ENCODE measurements at places on chromosomes 4 and X.

- DNase-seq: peak; percentile 58
Observed at GRCh38 chrX:53088136-53088974, 5.6 kb upstream of the KANTR start.

GRCh38 chrX:102067966-102068723 is 57.3 kb upstream of the TCEAL2 start:
- DNase-seq: no peak

DNA sequence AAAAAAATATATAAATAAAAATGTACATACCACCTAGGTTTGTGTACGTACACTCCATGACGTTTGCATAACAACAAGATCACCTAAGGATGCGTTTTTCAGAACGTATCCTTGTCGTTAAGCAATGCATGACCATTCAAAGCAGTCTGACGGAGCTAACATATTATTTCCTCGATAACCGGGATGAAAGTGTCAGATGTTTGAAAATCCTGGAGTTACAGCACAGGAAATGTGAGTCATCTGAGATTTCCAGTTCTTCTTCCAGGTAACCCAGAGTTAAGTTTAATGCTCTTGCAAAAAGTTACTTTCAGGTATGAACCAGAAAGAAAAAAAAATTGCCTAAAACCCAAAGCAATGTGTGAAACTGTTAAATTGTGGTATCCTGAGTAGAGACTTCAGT is 107.9 kb downstream of the LDB2 start:
- no peak for DNase-seq

GRCh38 chr4:57233386-57233785 is 123.2 kb upstream of the IGFBP7 start:
- DNase-seq: no peak

GRCh38 chrX:106726485-106727437 is at the start of gene RNF128:
RNF128 (plus strand) TSS chrX:106726701; CDS start chrX:106726914, 213 bp downstream.
- DNase-seq: no peak

- DNase-seq: no peak
Observed at GRCh38 chrX:20432048-20432447, 165.3 kb upstream of the RPS6KA3 start.

DNA sequence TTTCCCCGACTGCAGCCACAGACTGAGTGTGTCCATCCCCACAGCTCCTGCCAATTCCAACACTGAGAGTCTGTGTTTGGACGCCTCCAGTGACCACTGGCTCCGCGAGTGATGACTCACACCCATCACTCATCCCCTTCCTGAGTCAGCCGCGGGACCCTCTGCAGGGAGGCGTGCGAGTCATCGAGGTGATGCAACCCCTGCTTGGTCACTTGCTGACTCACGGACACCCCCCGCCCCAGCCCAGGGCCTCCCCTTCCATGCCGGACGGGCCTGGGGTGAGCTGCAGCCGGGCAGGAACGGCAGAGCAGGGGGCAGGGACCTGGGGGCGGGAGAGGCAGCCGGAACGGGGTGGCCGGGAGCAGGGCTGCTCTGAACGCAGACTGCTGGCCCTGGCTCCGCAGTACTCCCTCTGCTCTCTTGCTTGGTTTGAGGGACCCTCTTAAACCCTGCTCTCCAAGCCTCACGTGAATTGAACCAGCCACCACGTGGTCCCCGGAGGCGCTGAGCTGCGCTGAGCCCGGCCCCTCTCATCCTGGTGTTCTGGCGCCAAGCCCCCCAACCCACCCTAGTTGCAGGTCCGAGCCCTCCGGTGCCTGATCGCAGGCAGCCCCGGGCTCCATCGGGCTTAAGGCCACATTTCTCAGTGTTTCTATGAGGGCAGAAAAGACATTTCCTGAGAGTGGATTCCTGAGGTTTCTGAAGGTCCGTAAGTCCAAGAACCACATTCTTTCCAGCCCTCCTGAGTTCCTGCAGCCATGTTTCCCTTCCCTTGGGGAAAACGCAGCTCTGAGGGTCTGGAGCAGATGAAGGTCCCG is 32.4 kb downstream of the FGFRL1 start:
- DNase-seq: no peak

- no peak for DNase-seq
Observed at GRCh38 chr4:78414116-78414515, 137.5 kb upstream of the ANXA3 start.

GRCh38 chrX:12932244-12932643 is 25.8 kb downstream of the TLR8 start:
- no peak for DNase-seq

DNA sequence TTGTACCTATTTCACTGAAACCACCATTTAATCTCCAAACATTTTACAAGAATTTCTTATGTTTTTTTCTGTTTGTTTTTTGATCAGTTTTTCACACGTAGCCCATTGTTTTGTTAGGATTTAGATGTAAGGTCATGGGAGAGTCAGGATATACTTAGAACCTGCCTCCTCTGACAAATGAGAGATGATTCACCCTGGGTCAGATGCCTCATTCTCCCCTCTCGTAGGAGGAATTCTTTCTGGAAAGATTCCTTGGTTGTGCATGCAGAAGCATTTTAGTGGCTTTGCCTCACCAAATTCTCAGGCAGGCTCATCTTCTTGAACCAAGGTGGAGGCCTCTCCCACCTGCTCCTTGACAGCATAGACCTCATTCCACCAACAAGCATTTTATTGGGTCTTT is 599.3 kb downstream of the SPRY1 start:
- DNase-seq: no peak

- DNase-seq: no peak
Observed at GRCh38 chrX:40855411-40855810, 120.1 kb upstream of the MED14 start.

- DNase-seq: no peak
Observed at GRCh38 chr4:36242629-36243354, 1.5 kb downstream of the ARAP2 start.

- no peak for DNase-seq
Observed at GRCh38 chr4:2077537-2078460, 18.7 kb downstream of the NAT8L start.

DNA sequence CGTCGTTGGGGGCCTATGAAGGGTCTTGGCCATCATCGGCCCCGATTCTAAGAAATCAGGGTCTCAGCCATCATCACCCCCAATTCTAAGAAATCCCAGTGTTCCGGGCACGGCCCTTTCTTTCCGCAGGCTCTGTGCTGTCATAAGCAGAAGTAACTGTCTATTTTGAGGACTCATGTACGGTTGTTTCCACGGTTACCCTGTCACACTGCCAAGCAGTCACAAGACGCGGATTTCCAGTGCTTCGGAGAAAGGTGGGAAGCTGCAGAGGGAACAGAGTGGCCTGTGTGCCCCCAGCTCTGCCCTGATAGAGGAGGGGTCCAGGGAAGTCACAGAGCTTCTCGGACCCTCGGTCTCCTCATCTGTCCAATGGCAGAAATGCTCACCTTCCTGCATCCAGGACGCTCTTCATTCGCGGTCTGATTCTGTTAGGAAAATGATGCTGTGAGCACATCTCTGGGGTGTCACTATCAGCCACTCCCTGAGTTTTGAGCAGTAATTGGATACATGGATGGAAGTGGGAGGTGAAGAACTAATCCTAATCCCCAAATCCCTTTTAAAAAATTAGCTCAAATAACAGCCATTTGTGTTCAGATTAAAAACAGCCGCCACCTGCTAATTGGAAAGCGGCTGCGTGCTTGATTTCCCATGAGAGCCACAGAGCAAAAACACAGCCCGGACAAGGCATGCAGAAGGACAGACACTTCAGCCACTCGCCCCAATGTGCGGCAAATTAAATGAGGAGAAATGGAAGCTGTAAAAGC is 73.1 kb downstream of the WFS1 start:
- DNase-seq: no peak

- DNase-seq: no peak
Observed at GRCh38 chr4:138243369-138243768, 1.2 kb upstream of the SLC7A11 start.

GRCh38 chr4:145511913-145512522 is 30.4 kb downstream of the SMAD1 start:
- no peak for DNase-seq

DNA sequence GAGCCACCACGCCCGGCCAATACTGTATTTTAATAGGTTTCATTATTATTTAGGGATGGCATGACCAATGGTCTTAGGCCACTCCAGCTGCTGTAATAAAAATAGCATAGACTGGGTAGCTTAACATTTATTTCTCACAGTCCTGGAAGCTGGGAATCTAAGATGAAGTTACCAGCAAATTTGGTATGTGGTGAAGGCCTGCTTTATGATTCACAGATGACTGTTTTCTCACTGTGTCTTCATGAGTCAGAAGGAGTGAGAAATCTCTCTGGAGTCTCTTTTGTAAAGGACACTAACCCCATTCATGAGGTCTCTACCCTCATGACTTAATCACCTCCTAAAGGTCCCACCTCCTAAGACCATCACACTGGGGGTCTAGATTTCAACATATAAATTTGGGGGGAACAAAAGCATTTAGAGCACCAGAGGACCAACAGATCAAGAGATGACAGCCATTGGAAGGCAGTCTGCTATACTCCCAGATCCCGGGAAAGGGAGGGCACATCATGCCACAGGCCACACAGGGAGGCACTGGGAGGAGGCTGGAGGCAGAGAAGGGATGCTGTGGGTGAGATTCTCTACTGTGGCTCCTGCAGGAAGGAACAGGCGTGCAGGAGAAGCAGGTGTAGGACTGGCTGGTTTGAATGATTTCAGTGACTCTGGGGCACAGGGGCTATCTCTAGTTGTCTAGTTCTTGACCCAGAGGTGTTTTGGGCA is 335.8 kb upstream of the SFRP2 start:
- no peak for DNase-seq

- no peak for DNase-seq
Observed at GRCh38 chr4:150104404-150105027, 26.3 kb downstream of the DCLK2 start.

DNA sequence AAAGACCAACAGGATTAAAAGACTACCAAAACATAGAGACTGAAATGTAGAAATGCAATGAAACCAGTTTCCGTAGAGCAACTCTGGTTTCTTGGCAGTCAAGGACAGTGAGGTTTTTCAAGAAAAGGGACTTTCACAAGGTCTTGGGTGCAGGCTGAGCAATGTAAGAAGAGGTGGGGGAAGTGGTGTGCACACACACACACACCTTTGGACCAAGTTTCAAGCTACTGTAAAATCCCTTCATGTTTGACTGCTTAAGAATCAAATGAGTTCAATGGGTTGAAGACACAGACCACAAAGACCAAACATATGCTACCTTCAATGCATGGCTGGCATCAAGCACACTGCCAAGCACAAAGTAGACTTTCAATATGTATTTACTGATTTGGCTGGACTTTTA is 17.8 kb upstream of the MCF2 start:
- DNase-seq: no peak

GRCh38 chr4:169756971-169757574 is 671 bp downstream of the HPF1 start:
- no peak for DNase-seq

GRCh38 chr4:2852481-2852921 is 8.9 kb downstream of the ADD1 start:
- no peak for DNase-seq

- DNase-seq: no peak
Observed at GRCh38 chrX:29948653-29949052, 266.7 kb upstream of the MAGEB2 start.

DNA sequence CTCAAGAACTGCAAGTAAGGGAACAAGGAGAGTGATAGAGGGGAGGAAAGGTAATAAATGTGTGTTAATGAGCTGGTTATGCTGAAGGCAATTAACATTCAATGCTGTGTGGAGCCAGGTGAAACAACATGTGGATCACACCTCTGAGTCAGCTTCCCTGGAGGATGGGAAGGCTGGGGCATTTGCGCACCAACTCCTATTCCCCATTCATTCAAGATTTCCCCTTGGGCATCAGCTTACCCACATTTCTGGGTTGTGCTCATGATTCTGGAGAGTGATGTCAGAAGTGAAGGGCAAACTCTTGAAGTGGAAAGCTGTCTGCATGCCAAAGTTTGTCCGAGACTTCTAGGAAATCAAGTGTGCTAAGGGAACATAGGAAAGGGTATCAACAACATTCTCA is 461.4 kb downstream of the MID1IP1 start:
- DNase-seq: no peak

GRCh38 chrX:65990702-65991101 is 49.2 kb downstream of the VSIG4 start:
- no peak for DNase-seq

GRCh38 chr4:68372588-68372987 is 22.7 kb upstream of the YTHDC1 start:
- DNase-seq: no peak

DNA sequence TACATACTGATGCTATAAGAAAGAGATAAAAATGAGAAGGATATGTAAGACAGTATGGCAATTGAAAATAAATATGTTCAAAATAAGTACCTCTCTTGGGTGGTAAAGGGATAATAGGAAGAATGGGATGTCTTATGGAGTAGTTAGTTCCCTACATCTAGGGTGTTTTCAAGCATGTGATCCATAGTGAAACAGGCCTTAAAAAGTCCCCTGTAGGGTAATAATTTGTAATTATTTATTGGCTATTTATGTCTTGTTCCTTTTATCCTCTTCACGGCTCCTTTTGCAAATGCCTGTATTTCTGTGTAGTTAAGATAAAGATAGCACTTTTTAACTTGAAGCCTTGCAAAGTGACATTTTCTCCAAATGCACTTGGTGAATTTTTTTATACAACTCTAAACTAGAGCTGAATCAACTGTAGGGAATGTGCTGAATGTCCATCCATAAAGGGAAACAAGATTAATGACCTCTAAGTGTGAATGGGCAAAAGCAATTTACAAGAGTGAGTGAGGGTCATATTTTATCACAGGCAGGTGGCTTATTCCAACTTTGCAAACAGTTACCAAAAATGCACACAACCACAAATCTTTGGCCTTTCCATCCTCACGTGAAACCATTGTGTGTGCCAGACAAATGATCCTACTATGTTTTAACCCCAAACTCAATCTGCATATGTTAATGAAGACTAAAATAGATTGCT is 299.0 kb downstream of the KCNIP4 start:
- no peak for DNase-seq

DNA sequence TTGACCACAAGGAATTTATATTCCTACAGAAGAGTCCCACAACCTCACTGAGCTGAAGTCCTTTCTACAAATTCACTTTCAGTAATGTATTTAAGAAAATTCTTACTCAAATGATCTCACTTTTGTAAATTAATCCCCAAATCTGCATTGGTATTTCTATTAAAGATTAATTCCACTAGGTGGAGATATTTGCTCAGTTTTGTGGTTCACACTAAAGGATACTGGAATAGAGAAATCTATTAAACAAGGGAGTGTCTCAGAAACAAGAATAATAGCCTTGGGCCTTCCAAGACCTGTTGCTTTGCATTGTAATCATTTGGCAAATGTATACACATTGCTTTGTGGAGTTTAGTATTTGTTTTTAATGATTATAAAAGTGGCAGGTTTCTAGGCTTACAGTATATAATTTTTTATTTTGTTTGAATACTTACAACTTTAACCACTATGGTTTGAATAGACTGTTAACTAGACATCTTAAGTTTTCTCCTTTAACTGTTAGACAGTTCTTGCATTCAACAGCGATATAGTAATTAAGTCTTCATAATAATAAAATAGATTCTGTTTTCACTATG is 25.9 kb downstream of the CFAP299 start:
- no peak for DNase-seq

DNA sequence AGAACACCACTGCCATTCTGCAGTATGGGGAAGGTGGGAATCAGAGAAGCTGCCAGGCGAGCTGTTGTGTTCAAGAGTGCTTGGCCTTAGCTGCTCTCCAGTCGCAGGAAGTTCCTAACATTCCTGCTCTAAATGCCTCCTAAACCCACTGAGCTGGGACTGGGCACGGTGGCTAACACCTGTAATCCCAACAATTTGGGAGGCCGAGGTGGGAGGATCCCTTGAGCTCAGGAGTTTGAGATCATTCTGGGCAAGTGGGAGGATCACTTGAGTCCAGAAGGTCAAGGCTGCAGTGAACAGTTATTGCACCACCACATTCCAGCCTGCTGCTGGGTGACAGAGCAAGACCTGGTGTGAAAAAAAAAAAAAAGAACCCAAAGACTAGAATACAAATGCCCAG is 690.3 kb upstream of the FAM241A start:
- DNase-seq: no peak

Data from stimulated activated CD4-positive, alpha-beta T cell treated with anti-CD3 and anti-CD28 coated beads, Interleukin-15, amount 100 ng/mL, for 1 hour (primary cell).